Activated CD4-positive, alpha-beta T cell treated with anti-CD3 and anti-CD28 coated beads, Interleukin-2, Interleukin-6, amounts not matched to agents 100 ng/mL and 50 ng/mL, durations not matched to agents 16 hours and 8 hours (primary cell): ENCODE measurements at places on chromosomes 4 and X.
A peak's percentile ranks its signal among the peaks of the same experiment; 100 is the strongest.

GRCh38 chr4:125070861-125071260 is 243.9 kb upstream of the FAT4 start:
- DNase-seq, result no peak

GRCh38 chr4:83947125-83947829 is 411.4 kb downstream of the GPAT3 start:
- DNase-seq, result no peak

GRCh38 chr4:186074189-186074588 is 5.2 kb downstream of the TLR3 start:
- no peak for DNase-seq

DNA sequence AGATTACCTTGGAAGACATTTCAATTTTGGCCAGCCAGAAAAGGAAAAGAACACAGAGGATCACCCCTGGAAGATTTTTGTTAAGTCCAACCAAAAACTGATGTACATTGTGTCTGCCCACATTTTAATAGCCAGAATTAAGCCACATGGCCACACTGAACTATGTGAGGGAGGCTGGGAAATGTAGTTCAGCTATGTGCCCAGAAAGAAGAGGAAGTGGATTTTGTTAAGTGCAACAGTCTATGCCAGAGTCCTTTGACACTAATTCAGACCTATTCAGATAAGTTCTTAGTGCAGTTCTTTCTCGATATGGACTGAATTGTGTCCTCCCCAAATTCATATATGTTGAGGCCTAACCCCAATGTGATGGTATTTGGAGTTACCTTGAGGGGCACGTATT is 18.4 kb downstream of the PRPS1 start:
- no peak for DNase-seq

- DNase-seq, result no peak
Observed at GRCh38 chrX:915427-916229, 285.0 kb downstream of the SHOX start.

DNA sequence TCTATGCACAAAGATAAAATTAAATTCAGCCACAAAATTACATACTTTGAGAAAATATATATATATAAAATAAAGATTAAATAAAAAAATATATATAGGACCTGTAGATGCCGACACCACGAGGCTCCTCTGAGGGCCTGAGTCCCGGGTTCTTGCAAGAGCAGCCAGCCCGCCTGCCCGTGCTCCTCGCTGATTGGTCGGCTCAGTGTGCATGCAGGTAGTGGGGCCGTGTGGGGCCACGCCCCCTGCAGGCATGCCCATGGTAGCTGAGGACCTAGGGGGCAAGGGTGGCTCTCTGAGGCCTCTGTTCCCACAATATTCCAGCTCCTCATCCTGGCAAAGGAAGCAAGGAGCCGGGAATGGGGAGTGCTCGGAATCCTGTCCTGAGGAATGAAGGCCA is 80.5 kb upstream of the AMELX start:
- DNase-seq, result no peak

DNA sequence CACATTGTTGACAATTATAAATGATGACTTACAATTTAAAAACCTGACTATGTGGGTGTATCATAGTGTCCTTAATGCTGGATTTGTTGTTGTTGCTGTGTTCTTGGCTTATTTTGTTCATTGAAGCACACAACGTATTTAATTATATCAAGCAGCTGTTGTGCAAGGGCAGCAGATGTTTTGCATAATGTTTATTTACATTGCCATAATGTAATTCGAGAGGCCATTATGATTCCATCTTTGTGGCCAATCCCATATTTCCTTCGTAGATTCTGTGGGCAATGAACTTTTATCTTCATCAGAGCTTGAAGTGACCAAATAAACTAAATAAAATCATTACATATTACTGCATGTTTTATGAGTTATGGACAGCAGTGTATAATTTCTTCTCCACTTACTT is 422.6 kb upstream of the GALNTL6 start:
- no peak for DNase-seq

DNA sequence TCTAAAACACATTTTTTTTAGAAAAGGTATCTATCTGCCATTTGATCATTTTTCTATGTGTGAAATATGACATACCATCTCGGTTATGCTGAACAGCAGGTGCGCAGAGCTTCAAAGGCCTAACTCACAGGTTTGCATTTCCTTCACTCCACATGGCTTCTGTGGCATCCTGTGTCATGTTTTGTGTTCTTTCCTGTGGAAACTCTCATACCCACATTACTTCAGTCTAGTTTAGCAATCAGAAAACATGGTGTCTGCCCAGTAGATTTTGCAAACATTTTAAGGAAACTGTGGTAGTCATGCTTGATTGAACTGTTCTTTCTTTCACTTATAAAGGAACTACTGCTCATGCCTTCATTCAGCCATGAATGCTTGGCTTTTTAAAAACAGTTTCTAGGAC is 11.3 kb upstream of the ARAP2 start:
- peak; percentile 73 for DNase-seq

DNA sequence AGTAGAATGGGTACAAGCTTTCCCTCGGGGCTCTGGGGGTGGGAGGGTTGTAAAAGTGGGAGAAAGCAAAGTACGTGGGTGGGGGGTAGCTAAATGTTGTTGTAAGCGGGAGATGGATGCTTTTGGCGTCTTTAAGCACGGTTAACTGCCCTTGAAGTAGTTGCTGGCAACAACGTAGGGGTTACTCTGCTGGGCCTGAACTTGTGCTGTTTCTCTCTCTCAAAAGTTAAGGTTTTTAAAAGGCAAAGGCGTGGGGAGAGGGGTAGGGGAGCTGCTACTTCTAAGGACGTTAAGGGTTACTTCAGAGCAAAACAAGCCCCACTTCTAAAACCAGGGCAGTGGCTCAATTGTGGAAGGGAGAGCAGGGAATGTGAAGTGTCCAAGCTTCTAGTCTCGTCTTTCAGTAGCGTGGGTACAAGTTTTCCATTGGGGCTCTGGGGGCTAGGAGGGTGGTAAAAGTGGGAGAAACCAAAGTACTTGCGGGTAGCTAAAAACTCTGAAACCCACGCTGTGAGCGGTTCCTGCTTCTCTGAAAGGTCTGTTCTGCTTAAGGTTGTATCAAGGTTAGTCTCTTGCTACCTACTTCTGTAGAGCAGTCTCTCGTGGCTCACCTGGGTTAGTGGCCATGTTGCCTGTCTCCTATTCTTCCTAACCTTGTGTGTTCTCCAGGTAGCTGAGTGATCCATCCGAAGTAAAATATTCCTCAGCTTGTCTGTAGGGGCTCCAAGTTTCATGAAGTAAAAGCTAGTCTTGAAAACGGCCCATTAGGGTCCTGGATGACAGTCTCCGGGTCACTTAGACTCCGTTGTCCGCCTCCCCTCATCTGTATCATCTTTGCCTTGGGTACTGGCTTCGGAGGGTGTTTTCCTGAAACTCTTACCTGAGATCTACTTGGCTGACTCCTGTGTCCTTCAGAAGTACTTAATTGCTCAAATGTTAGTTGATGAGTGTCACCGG is 1.7 kb upstream of the WDR1 start:
- no peak for DNase-seq

GRCh38 chr4:150950657-150951288 is 64.3 kb downstream of the LRBA start:
- DNase-seq, result no peak

GRCh38 chr4:133969202-133969848 is 232.3 kb downstream of the PABPC4L start:
- DNase-seq, result no peak

DNA sequence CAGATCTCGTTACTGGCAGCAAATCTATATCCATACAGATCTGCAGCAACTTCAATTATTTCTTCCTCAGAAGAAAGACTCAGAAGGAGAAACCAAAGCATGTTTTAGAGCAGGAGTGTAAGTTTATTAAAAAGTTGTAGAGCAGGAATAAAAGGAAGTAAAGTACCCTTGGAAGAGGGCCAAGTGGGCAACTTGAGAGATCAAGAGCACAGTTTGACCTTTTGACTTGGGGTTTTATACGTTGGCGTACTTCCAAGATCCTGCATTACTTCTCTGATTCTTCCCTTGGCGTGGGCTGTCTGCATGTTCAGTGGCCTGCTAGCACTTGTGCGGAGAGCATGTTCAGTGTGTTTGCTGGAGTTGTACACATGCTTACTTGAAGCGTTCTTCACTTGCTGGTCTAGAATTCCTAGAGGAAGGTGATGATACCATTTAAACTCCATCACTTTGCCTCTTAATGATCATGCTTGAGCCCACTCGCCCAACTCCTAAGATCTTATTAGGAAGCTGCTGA is 1114.7 kb upstream of the PABPC4L start:
- DNase-seq, result no peak

DNA sequence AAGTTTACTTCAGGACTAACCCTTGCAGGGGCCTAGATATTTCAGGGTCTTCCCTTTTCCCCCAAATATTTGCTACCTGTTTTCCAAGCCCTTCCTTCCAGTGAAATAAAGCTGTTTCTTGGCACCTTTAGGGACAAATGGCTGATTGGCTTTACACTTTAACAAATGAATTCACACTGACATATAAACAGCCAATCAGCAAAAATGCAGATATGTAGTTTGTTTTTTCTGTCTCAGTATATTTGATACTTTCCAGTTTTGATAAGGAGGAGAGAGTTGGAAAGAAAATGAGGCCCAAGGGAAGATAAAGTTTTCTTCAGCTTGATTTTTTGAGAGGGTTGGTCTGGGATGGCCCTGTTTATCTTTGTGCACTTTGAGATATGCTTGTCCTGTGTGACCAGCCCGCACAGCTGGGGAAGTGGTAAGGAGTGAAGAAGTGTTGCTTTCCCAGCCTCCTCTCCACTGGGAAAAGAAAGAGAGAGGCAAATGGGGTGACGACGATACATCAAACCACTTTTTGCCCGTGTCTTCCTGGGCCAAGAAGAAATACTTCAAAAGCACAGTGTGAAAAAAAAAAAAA is 67.5 kb downstream of the MGST2 start:
- no peak for DNase-seq

DNA sequence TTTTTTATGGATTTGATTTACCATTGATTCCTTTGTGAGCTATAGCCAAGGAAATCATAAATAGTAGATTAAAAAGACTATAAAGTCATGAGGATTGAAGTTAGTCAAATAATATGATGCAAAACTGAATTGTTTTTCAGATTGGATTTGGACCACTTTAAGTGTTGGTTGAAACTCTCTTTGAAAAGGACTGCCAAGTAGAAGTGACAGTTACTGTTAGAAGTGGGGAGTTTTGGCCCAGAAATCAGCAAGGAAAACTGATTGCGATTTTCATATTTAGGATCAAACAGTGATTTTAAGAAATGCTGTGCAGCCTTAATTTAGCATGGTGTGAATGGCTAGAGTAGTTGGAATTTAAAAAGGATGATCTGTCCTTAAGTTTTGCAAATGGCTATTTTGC is 4.9 kb downstream of the ADGRL3 start:
- DNase-seq, result no peak

DNA sequence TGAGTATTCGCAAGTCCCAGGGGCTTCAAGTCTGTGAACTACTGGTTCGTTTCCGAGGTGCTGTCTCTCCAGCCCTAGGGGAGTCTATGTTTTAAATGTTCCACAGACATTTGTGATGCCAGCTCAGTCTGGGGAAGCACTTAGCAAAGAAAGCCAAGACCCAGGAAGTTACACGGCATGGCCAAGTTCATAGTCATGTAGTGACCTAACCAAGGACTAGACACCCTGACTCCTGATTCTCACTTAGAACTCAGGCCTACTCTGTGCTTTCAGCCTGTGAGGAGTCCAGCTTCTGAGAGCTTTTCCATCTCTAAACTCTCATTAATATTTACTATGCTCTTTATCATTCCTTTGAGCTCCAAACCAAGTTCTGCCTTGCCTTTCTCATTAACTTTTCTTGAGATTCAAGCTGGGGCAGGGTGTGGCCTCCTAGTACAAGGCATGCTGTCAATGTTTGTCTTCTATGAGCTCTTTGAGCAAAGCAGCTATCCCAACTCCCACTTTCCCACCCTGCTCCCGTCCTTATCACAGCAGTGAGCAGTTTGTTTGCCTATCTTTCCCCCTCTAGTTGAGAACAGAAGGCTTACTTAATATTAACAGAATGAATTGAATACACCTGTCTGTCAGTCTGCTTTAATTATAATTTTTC is 105.4 kb upstream of the FAM9C start:
- DNase-seq, result no peak

DNA sequence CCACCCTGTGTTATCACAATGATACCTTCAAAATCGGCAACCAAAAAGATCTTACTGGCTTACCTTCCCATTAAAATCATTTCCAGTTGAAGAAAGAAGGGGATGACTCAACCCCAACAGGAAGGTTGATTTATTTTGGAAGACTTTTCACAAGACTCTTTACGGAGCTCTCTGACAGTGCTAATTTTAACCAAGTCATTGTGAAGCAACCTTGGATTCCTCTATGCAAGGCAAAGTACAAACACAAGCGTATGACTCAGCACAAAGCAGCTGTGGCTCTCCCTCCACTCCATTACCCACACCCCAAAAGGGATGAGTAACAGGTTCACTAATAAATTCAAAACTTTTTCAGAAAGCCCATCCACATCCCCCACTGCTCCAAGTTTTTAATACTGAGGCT is 213.8 kb upstream of the FGF13 start:
- no peak for DNase-seq

GRCh38 chr4:154973244-154974035 is 192.4 kb downstream of the RBM46 start:
- DNase-seq, result no peak

- DNase-seq, result no peak
Observed at GRCh38 chr4:159019356-159019755, 83.5 kb upstream of the RAPGEF2 start.

- peak; percentile 19 for DNase-seq
Observed at GRCh38 chrX:69988955-69989394, 60.8 kb downstream of the AWAT2 start.

GRCh38 chrX:134026565-134027311 is 41.3 kb upstream of the GPC3 start:
- peak; percentile 54 for DNase-seq

DNA sequence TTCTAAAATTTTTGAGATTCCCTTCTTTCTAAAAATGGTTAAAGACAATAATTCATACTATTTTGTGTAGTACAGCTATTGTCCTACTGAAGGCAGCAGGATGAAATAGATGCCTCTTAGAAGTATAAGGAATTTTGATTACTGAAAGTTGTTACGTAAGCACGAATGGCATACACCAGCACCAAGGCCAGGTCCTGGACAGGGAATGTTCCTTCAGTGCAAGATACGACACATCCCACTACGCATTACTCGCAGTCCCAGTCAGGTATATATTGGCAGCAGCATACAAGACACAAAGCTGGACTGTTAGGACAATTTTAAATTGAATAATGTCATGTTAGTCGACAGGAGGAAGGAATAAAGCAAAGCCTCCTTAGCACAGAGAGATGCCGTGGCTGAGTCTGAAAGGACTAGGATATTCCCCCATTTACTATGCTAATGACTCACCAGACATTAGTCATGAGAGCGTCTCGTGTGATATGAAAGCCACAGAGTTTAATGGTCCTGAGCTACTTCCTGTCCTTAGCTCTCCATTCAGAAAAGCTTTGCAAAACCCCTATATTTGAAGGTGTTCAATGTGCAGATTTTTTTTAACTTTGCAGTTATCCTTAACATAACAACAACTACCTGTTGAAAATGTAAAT is 504.3 kb downstream of the FAM133A start:
- peak; percentile 16 for DNase-seq
